ENCODE measurements at places on chromosomes 5 and 9.

GRCh38 chr5:106172681-106173532, 1497.8 kb downstream of the EFNA5 start:
- peak; percentile 16 for DNase-seq

DNA sequence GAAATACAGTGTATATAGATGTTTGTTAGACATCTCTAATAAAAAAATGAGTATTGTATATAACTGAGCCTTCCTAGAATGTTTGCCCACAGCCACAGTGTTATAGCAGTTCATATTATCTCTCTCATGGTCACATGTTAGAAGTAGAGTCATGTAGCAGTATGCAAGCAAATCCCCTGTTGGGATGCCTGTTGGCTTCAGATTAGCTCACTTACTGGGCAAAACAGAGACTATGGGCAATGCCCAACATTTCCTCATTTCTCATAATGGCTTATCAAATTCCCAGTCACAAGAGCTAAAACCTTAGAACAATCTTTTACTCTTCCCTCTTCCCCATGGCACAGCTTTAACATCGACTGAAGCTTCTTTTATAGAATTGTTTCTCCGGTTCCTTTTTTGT, 27.0 kb upstream of the PDCD1LG2 start:
- no peak for DNase-seq

GRCh38 chr9:136645903-136646754, 16.6 kb upstream of the EGFL7 start:
- DNase-seq: no peak

- no peak for DNase-seq
Measured at GRCh38 chr9:96128880-96129279, 173.1 kb downstream of the HSD17B3 start.

- no peak for DNase-seq
Measured at GRCh38 chr5:100846772-100847171, 56.3 kb downstream of the ST8SIA4 start.

DNA sequence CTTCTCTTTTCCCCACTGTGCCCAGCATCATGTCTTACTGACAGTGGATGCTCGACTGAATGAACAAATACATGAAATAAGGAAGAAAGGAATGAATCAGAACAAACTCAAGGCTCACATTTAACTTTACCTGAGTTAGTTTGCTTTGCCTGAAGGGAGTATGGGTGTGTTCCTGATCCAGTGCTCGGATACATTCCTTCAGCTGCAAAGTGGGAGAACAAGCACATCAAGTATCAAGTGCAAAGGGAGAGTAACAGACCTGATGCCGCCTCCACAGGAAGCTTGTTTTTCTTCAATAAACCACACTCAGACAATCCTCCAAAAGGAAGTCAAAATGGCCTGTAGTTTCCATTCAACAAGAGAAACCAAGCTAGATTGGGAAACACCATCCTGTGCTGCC, 66.1 kb downstream of the KIF24 start:
- DNase-seq: no peak

- DNase-seq: no peak
Measured at GRCh38 chr5:102764381-102765004, 9.4 kb downstream of the PAM start.

GRCh38 chr5:9401786-9402472, 143.9 kb downstream of the SEMA5A start:
- DNase-seq: no peak

DNA sequence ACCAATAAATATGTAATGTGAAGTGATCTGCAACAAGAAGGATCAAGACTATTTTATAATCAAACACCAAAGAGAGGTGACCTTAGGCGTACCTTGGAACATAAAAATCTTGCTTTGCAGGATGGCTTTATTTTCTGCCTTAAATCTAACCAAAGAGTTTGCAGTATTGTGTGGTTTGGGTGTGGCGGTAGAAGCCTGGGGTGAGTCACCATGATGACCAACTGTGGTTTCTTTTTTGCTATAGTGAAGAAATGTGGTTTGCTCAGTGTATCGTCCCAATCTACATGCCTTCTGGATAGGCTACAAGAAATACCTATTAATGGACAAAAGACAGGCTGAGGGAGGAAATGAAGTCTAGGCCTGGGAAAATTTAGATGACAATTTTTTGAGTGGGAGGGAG, 5.1 kb upstream of the CAST start:
- peak; percentile 93 for DNase-seq

All from astrocyte of the hippocampus (primary cell).